ENCODE measurements at places on chromosomes 7 and 10. TPM values are rescaled to one million over a fixed set of nuclear protein-coding genes. Genes with fewer than 3 reads are reported as not detected.

Gene ZC3HAV1L
- total RNA-seq, result 13.5 TPM

Gene PAPOLB
- total RNA-seq, result 0.19 TPM

Gene KCNMA1
- 20.7 TPM for total RNA-seq

Gene PNLIPRP3
- total RNA-seq, result not detected

Gene OTUD1
- 3.6 TPM for total RNA-seq

Gene CALCR
- not detected for total RNA-seq

Gene ITPRID1
- not detected for total RNA-seq

Gene RBP3
- total RNA-seq, result not detected

Gene PDZD7
- 3.1 TPM for total RNA-seq

Gene LRRN3
- total RNA-seq, result 10.5 TPM
